Suprapubic skin (tissue), 4 donors: ENCODE measurements at places on chromosomes 7 and 10. TPM values are rescaled to one million over a fixed set of nuclear protein-coding genes. Genes with fewer than 3 reads are reported as not detected.

GRCh38 chr7:42981601-42982000 lies 49.4 kb downstream of the MRPL32 start:
- DNase-seq, result no peak

DNA sequence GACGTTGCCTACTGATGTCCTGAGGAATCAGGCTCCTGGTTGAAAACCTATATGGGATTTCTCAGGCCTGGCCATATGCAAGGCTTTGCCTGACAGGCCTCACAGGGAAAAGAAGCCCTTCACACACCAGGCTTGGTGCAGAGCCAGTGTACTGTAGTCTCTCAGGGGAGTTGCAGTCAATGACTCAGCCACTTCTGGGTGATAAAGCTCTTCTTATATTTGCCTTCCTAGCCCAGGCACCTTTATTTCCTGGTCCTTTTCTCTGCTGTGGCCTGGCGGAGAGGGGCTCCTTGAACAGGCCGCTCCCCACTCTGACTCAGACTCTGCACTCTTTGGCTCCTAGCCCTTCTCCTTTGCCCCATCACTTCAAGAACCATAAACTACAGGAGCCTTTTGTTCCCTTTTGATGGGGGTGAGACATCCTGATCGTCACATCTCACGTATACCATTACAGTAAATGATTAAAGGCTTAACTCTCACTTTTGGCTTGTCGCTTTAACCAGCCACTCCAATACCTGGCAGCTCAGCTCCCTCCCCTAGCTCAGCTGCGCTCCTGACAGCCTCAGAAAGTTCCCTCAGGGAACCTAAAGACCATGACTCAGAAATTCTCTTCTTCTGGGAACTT lies 33.5 kb downstream of the DPY19L1 start:
- DNase-seq, result no peak

Gene FAM25G
- 40.4 TPM for total RNA-seq

DNA sequence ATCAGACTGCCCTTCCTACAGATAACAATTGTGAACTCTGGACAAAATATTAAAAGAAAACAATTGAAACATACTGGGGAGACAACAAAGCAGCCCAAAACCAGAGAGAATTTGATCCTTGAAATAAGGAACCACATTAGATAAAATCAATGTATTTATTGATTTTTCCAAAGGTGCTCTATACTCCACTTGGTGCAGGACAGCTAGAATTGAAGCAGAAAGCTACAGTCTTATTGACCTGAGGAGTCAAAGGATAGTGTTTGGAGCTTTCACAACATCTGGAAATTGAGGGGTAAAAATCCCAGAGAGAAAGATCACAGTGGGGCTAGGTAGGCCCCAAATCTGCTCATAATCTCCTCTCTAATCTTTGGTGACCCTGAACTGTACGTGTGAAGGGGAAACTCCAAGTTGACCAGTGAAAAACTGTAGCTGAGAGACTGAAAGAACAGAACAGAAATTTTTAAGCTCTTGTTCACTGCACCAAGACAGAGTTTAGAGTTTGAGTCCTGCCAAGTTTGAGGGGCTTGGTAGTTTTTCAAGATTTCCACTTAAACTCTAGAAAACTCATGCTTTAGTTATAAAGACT lies 70.2 kb downstream of the SAMD9 start:
- DNase-seq, result no peak

DNA sequence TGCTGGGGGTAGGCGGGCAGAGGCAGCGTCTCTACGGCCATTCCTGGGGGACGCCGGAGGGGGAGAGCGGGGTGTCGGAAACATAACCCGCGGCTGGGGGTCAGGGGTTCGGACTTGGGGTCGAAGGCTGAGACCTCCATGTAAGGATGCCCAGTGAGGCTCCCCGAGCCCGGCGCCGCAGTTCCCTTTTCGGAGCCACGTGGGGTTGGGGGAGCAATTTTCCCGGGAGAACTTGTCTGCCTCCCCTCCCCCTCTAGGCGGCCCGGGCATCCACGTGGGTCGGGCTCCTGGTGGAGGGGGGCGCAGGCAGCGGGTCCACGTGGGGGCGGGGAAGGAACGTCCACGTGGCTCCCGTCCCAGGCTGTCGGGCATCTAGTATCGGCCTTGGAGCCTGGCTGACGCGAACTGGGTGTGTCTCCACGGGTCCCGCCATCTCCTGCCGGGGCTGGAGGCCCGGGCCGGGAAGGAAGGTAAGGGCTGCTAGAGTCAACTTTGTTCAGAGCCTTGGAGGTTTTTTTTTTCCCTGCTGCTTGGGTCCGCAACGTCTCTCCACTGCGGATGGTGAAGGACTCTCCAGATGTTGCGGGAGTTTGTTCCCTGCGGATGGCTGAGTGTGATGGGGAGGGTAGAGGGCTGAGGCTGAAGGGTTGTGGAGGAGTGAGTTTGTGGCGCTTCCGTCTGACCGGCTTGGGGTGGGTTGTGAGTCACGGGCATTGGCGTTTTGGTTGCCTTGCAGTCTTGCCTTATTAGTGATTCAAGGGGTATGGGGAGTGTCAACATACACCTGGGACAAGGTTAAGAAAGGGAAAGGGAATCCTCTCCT lies 744 bp downstream of the PPRC1 start:
- peak; percentile 87 for DNase-seq

DNA sequence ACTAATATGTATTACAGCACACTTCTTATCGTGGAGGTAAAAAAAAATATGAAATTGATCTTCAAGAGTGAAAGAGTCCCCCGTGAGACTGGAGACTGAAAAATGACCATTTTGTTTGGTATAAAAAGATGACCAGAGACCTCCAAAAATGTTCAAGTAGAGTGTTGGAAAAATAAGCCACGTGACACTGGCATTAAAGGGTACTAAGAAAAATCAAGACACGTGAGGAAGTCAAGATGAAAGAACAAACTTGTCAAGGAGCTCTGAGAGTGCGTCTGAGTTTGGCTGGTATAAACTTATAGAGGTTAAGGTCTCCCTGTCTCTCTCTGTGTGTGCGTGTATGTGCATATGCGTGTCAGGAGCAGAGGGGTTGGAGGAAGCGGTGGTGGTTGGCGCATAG lies 362.7 kb upstream of the COBL start:
- no peak for DNase-seq

- no peak for DNase-seq
These were observed 72.4 kb downstream of the SFMBT2 start for GRCh38 chr10:7338469-7338868.

Gene SLK
- total RNA-seq, result 57.5 TPM

GRCh38 chr7:149036676-149037075 lies 8.4 kb upstream of the PDIA4 start:
- no peak for DNase-seq

DNA sequence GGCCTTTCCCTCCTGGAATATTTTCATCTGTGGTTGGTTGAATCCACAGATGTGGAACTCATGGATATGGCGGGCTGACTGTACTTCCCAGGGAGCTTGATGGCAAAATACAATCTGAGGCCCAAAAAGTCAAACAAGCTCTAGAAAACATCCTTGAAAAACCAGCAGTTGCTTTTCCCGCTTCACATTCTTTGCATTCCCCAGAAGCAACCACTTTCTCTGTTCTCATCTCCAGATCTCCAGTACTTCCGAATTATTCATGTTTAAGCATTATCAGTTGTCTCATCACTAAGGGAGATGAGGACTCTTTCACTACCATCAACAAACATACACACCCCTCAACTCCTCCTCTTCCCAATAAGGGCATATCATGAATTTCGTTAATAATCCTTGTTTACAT lies 55.3 kb downstream of the KIF5B start:
- DNase-seq, result no peak

GRCh38 chr7:111312966-111313365 lies 222.0 kb downstream of the LRRN3 start:
- DNase-seq, result no peak
